ENCODE measurements at places on chromosomes 5 and 9.

- DNase-seq, result no peak
These were observed 530.8 kb downstream of the SPATA31D1 start for GRCh38 chr9:82519332-82519731.

- DNase-seq, result peak; percentile 49
These were observed 439.9 kb downstream of the GADD45G start for GRCh38 chr9:90044710-90045151.

- no peak for DNase-seq
These were observed 75.6 kb downstream of the CRB2 start for GRCh38 chr9:123431581-123431980.

- DNase-seq, result no peak
These were observed 2.4 kb upstream of the SNX2 start for GRCh38 chr5:122772446-122772845.

DNA sequence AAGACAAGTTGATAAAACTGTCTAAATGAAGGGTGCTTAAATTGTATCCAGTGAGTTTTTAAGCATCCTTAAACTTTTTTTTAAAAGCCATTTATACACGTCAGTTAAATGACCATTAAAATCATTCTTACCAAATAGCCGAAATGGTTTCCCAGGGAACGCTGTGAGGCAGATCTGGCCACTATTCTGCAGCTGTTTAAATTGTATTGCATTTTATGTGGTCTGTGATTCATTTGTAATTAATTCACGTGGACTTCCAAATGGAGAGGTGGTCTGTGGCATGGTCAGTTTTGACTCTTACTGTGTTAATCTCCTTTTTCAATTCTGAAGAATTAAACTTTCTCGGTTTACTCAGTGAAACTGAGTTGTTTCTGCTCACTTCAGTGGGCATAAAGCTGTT lies 113.7 kb upstream of the OTULINL start:
- DNase-seq, result no peak

DNA sequence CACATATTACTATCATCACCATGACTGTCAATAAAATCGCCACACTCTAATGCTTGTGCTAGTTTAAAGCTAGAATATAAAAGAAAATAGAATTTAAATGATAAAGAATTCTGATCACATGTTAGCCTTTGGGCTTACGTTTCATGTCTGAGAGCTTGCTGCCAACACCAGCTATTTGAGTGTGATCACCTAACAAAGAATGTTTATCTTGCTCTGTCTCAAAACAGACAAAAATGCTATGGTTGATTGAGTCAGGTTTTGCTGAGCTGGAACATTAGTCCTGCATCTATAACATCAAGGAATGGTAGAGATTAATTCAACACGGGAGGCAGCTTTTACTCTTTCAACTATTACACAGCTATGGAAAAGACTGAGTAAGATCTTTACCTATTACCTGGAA lies 50.7 kb downstream of the MSX2 start:
- DNase-seq, result no peak

GRCh38 chr5:58746321-58746720 lies 163.4 kb downstream of the RAB3C start:
- no peak for DNase-seq

GRCh38 chr5:14491015-14491915 lies 90.3 kb upstream of the OTULINL start:
- no peak for DNase-seq

DNA sequence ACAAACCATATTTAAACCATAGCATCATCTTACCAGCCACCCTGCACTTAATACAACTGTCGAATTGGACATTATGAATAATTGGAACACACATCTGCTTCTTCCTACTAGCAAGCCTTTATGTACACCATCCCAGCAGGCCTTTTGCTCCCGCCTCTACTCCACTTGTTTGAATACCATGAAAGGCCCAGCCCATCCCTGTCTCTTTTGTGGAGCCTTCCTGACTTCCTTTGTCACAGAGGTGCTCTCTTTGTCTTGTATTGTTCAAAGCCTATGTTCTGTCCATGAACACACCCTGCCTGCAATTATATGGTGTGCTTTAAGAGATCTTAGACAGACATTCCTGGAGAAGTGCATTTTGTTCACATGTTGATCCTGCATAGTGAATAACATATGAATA lies 465.7 kb downstream of the DIRAS2 start:
- no peak for DNase-seq

GRCh38 chr9:72812559-72813111 lies 140.2 kb downstream of the ALDH1A1 start:
- no peak for DNase-seq

DNA sequence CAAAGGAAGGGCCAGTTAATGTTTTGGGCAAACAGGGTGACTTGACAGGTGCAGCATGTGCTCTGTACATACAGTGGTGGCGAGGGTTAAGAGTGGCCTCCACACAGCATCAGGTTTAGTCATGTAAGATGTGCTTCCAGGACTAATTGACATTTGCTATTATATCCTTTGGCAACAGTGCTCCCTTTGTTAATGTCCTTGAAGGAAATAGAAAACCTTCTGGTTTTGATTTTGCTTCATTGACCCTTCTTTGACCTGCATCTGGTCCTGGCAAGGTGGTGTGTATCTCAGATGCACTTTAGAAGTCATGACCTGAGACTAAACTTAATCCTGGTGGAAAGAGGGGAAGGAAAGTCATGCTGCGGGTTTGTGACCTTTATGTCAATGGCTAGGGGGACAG lies 440.0 kb downstream of the ENC1 start:
- no peak for DNase-seq

DNA sequence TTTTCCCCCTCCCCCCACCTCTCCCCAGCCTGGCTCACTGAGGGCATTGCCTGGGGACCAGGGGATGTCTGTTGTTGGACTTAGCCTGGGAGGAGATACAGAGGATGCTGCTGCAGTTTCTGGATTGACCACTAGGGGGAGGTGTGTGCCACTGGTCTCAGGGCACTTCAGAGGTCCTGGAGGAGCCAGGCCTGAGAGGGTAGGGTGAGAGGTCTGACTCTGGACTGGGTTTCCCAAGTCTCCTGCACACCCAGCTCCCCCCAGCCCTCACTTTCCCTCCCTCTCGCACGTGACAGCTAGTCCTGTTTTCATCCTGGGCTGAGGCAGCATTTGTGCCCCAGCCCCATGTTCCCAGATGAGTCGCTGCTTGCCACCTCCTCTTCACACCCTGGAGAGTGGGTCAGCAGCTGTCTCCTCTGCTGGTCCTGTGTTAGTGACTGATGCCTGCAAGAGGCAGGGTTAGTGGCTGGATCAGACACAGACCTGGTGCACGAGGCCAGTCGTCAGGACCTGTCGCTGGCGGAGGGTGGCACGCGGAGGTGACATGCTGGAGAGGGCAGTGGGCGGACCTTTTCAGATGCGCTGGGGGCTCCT lies 4.4 kb downstream of the IL3 start:
- DNase-seq, result peak; percentile 63

GRCh38 chr9:28651050-28651722 lies 1077.9 kb upstream of the C9orf72 start:
- DNase-seq, result no peak

DNA sequence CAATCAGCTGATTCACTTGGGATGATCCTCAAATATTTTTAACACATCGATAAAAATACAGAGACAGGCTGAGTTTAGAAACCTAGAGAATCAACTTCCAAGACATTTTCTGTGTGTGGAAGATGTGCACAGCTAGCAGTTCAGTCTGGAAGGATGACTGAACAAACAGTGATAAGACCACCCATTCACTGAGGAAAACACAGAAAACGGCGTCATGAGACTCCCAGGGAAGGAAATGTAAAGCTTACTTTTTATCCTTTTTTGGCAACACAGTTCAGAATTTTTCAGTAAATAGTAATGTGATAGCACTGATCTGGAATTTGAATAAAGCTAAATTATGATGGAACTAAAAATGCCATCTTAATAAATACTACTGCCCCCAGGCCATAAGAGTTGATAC lies 277.6 kb downstream of the SEMA5A start:
- no peak for DNase-seq

DNA sequence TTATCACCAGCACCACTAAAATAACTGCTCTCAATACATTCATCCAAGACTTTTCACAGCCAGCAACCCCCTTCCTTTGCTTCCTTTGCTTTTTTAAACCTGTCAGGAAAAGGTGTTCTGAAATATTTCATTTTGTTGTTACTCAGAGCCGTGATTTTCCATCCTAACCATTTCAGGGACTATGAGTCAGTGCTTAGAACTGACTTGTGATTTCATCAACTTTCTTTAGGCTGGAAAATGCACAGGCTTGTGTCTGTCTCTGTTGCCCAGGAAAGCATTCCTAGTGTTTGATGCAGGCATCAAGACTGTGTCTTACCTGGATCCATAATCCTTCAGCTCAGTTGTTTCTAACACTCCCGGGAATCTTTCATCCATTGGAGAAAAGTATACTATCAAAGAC lies 805.6 kb downstream of the BRINP1 start:
- DNase-seq, result no peak

- DNase-seq, result no peak
These were observed 6.5 kb upstream of the FAM78A start for GRCh38 chr9:131282688-131283422.

- no peak for DNase-seq
These were observed 134.4 kb downstream of the BARX1 start for GRCh38 chr9:93820667-93821306.

- no peak for DNase-seq
These were observed 98.6 kb upstream of the EQTN start for GRCh38 chr9:27395484-27395921.

DNA sequence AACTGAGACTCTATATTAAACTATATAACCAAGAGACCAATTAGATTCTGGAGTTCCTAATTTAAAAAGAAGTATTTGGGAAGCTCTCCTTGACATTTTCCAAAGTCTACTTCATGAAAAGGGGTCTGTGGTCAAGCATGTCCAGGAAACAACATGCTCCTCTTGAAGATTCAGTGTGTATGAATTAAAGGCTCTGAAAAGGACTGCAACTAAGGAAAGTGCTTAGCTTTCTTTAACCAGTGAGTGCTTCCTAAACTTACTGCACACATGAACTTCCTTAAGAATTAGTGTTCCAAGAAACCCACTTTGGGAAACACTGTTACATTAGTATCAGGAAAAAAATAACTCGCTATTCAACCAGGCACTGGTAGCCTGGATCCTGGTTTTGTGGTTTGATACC lies 167.6 kb downstream of the MED27 start:
- DNase-seq, result no peak

GRCh38 chr9:100216178-100216787 lies 117.2 kb downstream of the INVS start:
- peak; percentile 50 for DNase-seq

DNA sequence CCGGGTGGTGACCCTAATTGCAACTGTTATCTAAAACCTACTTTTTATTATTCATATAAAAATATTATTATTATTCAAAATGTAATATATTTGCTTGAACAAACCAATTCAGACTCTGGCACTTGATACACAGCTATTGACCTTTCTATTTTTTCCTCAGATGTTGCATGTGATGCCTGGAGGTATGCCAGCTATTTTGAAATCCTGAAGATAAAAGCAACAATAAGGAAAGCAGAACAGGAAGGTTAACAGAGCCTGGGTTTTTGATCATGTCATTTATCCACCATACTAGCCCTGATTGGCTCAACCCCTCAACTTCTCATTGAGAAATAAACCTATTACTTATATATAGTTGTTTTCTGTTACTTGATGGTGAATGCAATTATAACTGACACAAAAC lies 340.9 kb upstream of the KIF2A start:
- no peak for DNase-seq

DNA sequence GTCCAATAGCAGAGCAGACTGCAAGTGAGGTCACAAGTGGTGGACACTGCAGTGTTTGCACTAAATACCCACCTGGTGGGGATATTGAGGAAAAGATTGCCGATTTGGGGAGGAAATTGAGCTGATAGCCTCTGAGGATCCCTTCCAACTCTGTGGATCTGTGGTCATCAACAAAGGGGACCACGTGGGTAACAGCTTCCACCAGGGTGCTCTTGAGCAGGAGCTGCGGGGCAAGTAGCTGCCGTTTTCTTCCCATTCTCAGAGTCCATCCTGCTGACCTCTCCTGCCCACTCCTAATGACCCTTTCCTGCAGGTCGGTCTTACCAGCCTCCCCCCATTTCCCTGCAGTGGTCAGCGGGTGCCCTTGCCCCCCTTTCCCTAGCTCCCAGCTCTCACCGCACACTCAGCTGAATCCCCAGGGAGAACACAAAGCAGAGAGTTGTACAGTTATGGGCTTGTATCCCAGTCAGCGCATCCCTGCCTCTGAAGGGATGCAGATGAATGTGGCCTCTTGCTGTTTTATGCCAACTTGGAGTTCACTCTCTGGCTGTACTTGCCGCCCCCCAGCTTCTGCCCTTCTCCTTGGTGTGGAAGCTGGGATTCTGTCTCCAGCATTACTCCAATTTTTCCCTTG lies 18.0 kb downstream of the DAPK1 start:
- DNase-seq, result no peak

- peak; percentile 41 for DNase-seq
These were observed 75.8 kb downstream of the OXCT1 start for GRCh38 chr5:41794471-41794870.

GRCh38 chr9:26746357-26747072 lies 146.1 kb downstream of the CAAP1 start:
- peak; percentile 39 for DNase-seq

DNA sequence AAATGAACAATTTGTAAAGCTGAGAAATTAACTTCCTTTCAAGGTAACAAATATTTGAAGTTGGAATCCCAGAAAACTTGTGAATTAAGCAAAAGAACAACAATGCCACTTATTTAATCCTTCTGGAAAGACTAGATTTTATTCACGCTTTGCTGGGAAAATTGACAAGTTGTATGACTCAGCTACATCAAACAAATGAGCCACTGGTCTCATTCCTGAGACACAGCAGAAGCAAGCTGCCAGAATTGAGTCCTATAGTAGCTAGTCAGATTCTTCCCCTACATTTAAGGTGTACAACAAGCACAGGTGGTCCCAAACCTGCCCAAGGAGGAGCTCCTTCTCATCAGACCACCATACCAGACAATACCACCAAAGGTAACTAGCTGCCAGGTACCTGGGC lies 280.7 kb downstream of the SPOCK1 start:
- peak; percentile 38 for DNase-seq

- DNase-seq, result no peak
These were observed 3.8 kb downstream of the YIPF5 start for GRCh38 chr5:144166696-144167095.

GRCh38 chr9:37920471-37921167 lies 16.7 kb upstream of the SLC25A51 start:
- DNase-seq, result no peak
